ENCODE measurements at places on chromosomes 2 and 18. TPM values are rescaled to one million over a fixed set of nuclear protein-coding genes. Genes with fewer than 3 reads are reported as not detected.

DNA sequence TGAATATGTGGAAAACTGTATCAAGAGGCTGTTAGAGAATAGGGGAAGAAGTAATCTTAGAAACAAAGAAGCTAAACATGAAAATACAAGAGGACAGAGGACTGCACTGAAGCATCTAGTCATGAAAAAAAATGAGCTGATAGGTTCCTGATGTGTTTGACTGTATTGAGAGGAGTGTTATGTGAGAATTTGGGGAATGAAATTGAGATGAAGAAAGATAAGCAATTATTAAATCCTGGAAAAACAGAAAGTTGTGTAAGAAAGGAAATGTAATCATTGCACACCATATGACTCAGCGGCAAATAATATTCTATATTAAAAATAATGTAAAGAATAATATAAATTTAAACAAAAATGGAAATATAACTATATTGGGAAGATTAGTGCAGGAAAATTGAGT is 71.2 kb downstream of the SEMA4F start:
- DNase-seq: no peak

DNA sequence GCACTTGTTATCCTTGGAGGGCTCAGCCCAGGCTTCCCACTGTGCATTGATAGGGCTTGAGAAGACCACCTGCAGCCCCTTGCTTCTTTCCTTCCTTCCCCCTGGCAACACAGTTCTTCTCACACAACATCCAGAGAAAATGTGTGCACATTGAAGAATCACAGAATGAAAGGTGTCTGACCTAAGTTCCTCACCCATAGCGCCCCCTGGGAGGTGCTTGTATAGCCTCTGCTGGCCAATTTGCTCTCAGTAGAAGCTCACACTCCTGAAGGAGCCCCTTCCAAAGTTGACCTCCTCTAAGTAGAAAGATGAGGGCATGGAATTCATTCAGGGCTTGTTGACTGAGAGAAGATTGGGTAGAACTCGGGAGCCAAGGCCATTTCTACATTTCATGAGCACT is 758.4 kb upstream of the KLHL29 start:
- no peak for DNase-seq

GRCh38 chr2:151766437-151767153 is 32.3 kb upstream of the NEB start:
- DNase-seq: no peak

DNA sequence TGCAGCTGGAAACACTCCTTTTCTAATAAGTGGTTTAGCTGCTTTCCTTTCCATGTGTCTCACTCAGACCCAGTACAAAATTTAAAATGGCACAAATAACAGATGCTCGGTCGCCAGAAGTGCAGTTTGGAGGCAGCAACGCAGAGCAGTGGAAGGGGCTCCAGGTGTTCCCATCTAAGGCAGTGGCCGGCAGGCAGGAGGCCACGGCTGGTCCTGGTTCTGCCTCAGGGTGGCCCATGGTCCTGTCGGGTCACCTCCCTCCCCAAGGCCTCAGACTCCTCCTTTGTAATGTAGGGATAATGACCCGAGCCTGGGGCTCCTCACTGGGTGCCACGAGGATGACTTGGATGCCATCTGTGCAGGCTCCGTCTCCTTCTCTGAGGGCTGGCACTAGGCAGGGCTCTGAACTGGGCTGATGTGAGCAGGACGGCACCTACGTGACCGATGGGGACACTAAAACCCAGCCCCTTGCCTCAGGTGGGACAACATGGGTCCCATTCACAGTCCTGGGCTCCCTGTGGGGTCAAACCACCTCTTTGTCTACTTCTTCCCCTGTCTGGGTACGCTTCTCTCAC is 80.9 kb upstream of the SLC66A3 start:
- no peak for DNase-seq

DNA sequence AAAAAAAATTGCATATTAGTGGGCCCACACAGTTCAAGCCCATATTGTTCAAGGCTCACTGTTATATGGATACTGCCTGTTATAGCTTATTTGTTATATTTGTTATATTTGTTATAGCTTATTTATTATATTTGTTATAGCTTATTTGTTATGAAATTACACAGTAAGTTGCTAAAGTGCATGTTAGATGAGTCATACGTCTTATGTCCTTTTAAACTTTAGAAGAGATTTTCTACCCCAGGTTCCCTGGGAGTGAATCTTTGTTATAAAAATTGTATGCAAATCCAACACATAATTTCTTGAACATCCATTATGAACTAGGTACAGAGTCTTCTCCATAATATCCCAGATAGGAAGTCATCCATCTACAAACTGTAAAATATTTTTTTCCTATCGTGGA is 22.1 kb downstream of the HTR2B start:
- no peak for DNase-seq

Gene SERPINB7
- total RNA-seq: 8.9 TPM

Gene SERPINB10
- total RNA-seq: not detected

Gene GALNT5
- not detected for total RNA-seq

Gene SMC6
- total RNA-seq: 38.6 TPM

All from A172 (cell line).